ENCODE measurements at places on chromosomes 3 and 15.

DNA sequence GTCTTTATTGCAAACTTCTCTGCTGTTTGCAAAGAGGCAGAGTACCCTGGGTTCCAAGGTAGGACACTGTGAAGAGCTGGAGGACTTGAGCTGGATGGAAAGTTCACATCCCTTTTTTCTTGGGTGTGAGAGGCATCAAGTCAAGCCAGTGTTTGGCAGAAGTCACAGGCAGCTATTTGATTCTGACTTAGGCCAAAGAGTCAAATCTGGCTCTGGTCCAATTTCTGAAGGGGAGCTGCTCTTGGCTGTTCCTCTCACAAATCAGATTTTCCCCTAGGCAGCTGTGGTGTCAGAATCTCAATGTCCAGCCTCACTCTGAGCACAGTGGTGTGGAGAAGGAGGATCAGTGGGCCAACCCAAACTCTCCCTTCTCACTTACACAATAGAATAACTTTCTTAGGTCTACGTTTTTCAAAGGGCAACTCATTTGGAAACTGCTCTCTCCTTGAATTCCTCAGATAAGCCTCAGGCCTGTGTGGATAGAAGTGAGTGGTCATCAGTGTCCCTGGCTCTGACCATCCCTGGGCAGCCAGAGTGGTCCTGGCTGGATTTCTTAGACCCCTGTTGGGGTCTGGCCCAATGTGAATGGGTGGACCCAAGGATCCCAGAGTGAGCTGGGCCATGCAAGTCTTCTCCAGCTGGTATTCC, 18.2 kb upstream of the AMOTL2 start:
- no peak for DNase-seq

DNA sequence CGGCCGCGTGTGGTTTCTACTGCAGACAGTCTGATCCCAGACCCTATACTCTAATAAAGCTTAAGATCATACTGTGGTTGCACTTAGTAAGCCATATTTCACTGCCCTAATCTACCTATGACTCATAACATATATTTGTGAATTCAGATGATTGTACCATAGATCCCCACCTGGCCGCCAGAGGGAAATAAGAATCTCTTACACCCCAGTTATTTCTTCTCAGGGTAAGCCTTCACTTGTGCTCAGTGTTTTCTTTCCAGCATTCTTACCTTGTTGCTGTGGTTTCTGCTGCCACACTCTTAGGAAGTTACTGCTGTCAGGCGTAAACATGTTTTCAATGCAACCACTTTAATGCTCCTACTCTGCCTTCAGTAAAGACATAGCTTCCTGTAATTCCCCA, 105.9 kb downstream of the B3GALNT1 start:
- no peak for DNase-seq

GRCh38 chr3:52827866-52828376, 2.6 kb downstream of the ITIH4 start:
- DNase-seq: no peak

DNA sequence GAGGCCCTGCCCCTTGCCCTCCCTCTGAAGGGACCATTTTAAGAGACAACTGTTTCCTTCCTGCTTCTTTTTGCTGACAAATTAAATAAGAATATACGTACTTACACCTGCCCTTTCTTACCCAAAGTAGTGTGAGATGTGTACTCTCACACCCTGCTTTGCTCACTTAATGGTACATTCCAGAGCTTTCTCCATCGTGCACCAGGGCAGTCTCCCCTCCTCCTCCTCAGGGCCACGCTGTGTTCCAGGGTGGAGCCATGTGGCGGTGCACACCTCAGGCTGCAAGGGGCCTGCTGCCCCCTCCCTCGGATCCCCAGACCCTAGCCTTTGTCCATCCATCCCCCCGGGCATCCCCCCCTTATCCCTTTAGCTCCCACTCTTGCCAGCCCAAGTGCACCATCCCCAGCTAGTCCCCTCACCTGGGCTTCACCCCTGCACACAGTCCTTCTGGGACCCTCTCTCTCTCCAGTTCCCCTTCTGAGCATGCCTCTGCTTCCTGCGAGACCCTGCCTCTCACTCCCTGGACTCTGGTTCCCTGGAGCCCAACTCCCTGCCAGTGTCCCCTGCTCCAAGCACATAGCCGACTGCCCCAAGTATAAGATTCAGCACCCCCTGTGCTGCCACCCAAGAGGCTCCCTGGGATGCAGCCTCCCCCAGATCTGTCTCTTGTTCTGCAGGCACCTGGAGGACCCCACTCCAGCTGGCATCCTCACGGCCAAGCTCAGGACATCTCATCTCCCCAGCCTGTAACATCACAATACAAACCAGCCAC, 89.5 kb upstream of the IQSEC1 start:
- DNase-seq: no peak

- no peak for DNase-seq
Measured at GRCh38 chr3:183211352-183211751, 41.7 kb upstream of the B3GNT5 start.

DNA sequence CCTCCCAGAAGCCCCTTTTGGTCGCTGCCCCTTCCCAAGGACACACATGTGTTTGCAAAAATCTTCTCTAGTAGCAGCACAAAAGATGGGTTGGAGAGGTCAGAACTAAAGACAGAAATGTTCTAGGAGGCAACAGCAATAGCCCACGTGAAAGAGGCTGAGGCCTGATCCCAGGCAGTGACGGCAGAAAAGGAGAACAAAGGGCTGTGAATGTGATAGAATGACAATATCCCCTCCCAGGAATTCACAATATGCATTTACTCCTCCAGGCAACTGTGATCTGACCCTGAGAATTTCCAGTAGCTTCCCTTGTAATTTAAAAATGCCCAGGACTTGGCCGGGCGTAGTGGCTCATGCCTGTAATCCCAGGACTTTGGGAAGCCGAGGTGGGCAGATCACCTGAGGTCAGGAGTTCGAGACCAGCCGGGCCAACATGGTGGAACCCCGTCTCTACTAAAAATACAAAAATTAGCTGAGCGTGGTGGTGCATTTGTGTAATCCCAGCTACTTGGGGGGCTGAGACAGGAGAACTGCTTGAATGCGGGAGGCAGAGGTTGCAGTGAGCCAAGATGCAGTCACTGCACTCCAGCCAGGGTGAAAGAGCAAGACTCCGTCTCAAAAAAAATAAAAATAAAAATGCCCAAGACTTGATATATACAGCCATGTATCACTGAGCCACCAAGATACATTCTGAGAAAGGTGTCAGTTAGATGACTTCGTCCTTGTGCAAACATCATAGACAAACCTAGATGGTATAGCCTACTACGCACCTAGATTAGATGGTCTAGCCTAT, 43.6 kb upstream of the PIAS1 start:
- no peak for DNase-seq

GRCh38 chr3:194221336-194221735, 85.4 kb downstream of the HES1 start:
- no peak for DNase-seq

GRCh38 chr3:22491344-22491743, 711.8 kb upstream of the UBE2E2 start:
- DNase-seq: no peak

- no peak for DNase-seq
Measured at GRCh38 chr15:81007428-81008064, 6.8 kb downstream of the TLNRD1 start.

- DNase-seq: no peak
Measured at GRCh38 chr3:81270603-81271379, 490.7 kb downstream of the GBE1 start.

GRCh38 chr3:151285940-151286339, 7.6 kb upstream of the P2RY14 start:
- DNase-seq: no peak

DNA sequence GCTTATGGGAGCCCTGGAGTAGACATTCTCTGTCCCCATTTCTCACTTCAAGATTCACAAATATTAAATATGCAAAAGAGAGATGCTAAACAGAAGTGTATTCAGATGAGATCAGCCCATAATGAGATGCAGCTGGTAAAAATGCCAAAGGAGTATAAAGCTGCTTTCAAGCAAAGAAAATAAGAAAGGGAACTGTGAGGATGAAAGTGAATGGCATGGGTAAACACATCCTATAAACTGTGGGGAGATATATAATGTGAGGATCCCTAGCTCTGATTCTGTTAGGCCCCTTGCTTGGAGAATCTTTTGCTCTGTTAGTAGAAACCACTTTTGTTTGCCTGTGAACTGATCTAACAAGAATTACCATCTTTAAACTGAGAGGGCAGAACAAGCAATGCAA, 396.6 kb downstream of the SOX2 start:
- DNase-seq: no peak

DNA sequence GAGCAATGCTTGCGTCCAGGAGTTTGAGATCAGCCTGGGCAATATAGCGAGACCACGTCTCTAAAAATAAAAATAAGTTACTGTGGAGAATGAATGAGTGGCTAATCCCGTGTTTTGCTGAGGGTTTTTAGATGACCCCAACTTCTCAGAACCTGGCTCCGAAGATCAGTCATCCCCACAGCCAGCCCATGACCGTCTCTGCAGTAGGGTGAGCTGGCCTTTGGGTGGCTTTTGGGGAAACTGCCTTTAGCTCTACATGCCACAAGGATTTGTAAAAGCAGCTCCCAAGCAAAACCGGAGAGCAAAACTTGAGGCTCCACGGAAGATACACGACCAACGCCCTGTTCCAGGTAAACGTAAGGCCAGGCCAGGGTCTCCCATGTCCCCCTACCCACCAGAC, 39.2 kb upstream of the TFRC start:
- DNase-seq: no peak

- DNase-seq: no peak
Measured at GRCh38 chr3:51550080-51550819, 11.7 kb downstream of the RAD54L2 start.

DNA sequence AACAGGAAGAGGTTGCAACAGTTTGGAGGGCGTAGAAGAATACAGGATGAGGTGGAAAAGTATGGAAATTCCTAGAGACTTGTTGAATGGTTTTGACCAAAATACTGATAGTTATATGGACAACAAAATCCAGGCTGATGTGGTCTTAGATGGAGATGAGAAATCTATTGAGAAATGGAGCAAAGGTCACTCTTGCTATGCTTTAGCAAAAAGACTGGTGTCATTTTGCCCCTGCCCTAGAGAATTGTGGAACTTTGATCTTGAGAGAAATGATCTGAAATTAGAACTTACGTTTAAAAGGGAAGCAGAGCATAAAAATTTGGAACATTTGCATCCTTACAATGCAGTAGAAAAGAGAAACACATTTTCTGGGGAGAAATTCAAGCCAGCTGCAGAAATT, 686.9 kb upstream of the GBE1 start:
- DNase-seq: no peak

GRCh38 chr3:155492841-155493240, 199.4 kb upstream of the STRIT1 start:
- no peak for DNase-seq

GRCh38 chr3:55091381-55092225, 163.7 kb upstream of the LRTM1 start:
- DNase-seq: no peak

DNA sequence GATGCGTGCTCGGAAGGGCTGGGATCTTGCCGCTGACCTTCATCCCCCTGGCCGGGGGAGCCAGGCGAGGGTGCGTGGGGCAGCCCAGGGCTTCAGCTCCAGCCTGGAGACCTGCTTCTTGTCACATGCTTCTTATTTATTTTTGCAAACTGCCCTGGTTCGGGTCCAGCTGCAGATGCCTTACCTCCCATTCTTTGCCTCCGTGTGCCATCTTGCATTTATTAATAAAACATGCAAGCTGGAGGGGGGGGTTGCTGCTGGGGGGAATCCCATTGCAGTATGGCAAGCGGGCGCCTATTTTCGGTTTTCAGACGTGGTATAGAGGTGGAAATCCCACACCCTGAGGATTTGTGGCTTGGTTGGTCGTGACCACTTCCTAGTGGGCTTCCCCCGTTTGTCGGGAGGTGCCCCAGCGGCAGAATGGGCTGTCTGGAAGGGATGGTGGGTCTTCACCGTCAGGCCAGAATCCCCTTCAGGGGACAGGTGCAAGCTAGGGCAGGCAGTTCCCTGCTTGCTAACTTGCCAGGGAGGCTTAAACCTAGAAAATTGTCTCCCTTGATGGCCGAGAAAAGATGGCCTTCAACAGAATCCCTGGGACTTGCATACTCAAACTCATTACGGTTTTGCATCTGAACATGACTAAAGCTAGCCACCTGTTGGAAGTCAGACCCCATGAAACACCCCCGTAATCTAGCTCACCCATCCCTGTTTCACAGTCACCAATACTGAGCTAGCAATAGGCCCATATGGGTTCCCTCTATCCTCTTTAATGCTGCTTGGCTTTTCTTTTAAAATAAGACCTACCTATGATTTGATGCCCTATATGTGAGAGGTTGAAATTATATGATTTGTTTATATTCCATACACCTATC, 569 bp downstream of the TMEM266 start:
- no peak for DNase-seq

DNA sequence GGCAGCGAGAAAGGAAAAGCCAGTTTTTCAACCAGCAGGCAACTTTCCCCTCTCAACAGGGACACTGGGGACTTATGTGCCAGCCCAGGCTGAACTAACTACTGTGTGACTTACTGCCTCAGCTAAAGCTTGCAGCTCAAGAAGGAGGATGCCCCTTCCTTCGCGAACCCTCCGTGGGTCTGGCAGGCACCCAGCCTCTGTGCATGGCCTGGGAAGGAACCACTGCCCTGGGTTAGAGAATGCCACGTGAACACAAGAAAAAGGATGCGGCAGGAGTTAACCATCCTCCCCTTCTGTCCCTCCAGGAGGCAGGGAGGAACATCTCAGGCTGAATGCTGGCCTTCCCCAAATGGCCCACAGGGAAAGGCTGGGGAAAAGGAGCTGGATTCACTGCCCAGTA, 29.0 kb downstream of the CHDH start:
- DNase-seq: no peak
